ENCODE measurements at places on chromosomes 12 and 14.

DNA sequence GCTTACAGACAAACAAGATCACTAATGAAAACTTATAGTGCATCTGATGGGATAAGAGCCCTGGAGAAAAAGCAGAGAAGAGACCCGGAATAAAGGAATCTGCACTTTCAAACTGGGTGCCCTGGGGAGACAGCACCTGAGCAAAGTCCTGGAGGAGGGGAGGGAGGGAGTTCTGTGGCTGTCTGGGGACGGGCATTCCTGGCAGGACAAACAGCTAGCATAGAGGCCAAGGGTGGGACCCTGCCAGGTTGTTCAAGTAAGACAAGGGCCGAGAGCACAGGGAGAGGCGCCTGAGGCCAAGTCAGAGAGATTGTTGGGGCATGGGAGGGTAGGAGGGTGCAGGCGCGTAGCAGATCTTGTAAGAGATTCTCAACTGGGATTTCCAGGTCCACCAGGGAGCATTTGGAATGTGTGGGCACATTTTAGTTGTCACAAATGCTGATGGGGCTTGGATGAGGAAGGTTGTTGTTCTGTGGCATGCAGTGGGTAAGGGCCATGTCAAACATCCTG lies 14.2 kb downstream of the IQSEC3 start:
- DNase-seq = no peak

DNA sequence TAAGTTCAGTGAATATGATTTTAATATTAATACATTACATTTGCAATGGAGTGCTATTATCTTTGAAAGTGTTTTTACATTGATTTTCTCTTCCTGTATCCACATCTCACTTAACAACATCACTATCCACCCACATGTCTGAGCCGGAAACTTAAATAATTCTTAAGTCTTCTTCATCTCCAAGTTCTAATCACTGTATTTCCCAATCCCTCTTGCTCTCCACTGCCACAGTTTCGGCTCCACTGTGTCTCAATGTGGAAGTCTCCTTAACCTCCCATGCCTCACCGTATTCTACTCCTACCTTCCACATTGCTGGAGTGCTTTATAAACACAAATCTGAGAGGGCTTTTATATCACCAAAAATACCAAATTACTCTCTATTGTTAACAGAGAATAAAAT lies 25.3 kb downstream of the RTN1 start:
- no peak for DNase-seq

DNA sequence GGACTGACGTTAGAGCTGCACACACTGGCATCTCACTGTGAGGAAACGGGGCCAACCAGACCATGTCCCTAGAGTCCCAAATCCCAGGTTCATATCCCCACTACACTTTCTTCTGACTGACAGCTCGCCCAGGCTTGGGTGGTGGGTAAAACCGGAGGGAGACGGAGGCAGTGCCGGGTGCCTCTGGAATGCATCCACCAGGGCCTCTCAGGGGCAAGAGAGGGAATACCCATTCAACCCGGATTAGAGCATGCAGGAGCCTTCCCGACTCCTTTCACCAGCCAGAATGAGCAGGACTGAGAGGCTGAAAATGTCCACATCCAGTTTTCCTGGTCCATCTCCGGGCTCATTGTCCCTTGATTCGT lies 297.2 kb downstream of the ADGRD1 start:
- no peak for DNase-seq

GRCh38 chr12:17652436-17652835 lies 437.6 kb downstream of the RERGL start:
- DNase-seq = no peak

DNA sequence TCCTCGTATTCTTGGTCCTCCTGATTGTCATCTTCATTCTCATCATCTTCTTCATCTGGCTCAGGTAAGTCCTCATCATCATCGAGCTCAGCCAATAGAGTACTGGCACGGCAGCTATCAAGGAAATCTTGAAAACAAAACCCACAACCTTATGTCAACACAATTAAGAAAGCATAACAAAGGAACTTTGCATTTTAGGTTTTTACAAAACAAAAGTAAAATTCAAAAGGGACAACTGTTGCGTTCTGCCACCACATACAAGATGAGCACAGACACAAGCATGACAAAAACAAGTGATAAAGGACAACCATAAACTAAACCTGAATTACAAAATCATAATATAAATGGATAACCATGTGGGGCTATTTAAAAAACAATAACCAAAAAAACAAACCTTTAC lies 84.7 kb downstream of the HECTD1 start:
- no peak for DNase-seq

DNA sequence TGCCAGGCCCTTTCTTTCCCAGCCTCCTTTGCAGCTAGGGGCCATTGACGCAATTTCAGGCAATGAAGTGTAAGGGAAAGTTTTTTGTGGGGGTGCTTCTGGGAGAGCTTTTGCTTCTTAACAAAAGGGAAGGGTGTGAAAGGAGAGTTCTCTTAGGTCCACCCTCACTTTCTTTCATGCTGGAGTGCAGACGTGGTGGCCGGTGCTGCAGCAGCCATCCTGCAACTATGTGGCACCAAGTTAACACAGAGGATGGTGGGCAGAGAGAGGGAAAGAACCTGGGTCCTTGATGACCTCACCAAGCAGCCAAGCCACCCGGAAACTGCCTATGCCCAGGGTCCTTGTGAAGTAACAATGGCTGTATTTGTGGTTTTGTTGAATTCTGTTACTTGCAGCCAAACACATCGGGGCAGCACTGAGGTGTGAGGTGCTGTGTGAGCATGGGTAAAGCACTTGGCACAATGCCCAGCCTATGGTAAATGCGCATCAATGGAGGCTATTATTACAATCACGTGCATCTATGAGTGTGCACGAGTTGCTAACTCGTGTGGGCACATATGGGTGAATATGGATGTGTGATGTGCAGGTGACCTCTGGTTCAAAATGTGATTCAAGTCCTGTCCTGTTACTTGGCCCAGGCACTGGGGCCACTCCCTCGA lies 122.6 kb downstream of the CALM1 start:
- no peak for DNase-seq

DNA sequence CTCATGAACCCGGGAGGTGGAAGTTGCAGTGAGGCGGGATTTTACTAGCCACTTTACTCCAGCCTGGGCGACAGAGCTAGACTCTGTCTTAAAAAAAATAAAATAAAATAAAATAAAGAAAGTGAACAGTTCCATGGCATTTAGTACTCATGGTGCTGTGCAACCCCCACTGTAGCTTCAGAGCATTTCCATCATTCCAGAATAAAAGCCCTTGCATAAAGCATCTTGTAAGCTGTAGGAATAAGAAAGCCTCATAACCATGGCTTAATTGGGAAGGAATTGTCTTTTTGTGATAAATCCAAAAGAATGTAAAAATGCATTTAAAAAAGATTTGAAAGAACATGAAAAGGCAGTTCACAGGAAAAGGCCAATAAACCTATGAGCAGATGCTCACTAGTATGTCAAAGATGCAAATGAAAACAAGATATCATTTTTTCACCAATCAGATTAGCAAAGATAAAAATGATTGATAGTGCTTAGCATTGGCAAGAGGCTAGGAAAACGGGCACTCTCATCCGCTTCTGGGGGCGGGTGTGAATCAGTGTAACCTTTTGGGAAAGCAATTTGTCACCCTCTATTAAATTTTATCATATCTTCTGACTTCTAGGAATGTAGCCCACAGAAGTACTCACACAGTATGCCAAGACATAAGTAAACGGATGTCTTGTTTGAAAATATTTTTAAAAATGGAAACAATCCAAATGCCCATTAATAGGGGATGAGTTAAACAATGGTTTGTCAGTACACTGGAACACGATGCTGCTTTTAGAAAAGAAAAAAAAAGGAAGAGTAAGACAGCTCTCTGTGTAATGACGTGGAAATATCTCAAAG lies 46.6 kb downstream of the CFAP251 start:
- no peak for DNase-seq

DNA sequence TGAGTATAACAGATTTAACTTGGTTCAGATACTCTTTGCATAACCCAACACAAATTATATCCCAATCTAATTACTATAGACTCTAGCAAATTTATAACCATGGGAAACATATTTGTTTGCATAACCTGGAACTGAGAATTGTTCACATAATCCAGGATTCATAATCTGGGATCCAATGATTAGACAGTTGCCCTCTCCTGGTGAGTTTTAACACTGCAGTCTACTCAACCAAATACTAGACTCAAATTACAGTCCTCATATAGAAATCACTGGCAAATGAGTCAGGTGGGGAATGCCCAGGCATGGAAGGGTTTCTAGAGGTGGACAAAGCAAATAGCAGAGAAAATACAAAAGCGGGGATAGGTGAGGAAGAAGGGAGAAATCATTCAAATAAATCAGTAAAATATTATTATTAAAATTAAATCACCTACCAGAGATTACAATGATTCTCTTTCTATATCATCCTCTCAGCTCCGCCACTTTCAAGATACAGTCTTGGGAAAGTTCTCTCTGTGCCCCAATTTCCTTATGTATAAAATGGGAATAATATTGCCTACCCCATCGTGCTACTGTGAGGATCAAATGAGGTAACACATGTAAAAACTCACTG lies 9.4 kb downstream of the GCH1 start:
- peak; percentile 68 for DNase-seq

DNA sequence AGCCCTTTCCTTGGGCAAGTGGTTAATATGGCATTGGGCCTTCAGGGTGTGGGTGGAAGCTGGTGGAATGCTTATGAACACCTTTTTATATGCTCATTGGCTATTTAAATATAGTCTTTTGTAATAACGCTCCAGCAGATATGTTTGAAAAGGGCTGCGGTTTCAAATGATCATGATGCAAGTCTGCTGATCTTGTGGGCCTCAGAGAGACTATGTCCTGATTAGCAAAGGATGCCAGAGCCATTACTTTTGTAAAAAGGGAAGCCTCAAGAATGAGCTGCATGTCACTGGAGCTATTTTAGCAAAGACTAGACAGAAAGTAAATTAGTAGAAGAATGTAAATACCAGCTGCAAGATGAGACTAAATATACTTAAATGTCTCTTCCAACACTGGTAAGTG lies 200.5 kb downstream of the GXYLT1 start:
- DNase-seq = no peak

- no peak for DNase-seq
These were observed 65.1 kb upstream of the NCOR2 start for GRCh38 chr12:124632519-124632984.

DNA sequence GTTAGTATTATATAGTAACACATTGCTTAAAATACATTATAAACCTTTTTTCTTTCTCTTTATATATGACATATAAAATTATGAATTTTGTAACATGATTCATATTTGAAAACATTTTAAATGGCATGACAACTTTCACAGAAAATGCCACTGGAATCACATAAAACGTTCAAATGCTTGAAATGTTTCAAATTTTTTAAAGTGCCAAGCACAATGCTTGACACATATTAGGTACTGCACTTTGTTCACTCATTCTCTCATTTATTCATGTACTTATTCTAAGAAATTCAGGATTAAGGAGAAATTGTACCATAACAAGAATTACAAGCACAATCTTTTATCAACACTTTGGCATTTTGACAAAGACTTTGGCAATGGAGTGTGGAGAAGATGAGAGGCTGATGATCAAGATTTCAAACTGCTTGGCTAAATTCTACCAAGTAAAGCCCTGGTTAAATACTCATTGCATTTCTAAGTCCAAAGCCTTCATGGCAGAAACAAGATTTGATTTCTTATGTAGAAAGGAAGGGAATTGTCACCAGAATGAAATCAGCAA lies 232.2 kb downstream of the C12orf50 start:
- DNase-seq = no peak

- no peak for DNase-seq
These were observed 13.8 kb downstream of the ASCL1 start for GRCh38 chr12:102971227-102971626.

GRCh38 chr12:65827827-65828231 lies 3.5 kb downstream of the HMGA2 start:
- no peak for DNase-seq

DNA sequence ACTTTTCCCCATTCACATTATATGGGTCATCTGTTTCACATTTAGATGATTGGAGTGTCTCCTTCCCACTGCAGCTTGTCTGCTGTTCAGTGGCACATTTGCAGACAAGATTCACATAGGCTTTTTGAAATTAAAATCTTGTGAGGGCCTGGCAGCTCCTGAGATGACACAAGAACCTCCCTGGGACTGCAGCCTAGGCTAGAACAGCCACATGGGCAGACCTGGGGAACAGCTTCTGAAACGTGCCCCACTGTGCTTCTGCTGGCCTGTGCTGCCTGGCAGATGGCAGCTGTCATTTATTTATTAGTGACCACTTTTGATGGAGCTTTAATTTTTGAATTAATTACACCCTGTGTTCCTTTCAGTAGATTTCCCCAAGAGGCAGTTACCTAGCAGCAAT lies 137.4 kb downstream of the GRIP1 start:
- no peak for DNase-seq

- no peak for DNase-seq
These were observed 80.4 kb upstream of the EEA1 start for GRCh38 chr12:93009533-93009932.

DNA sequence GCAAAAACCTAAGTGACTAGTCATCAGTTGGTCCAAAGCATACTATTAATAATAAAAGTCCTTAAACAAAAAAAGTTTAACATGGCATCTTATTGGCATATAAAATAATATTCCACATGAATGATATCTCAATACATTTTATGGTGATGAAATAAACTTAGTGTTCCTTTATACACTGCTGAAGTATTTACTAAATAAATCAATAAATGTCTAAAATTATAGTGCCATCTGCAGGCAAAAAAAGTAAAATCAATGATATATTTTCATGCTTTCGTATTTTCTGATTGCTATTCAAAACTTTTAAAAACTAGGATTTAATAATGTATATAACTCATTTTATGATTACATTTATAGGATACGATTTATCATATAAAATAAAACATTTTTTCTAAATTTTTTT lies 30.5 kb downstream of the PUS7L start:
- no peak for DNase-seq

GRCh38 chr14:39566795-39567194 lies 134.6 kb upstream of the FBXO33 start:
- DNase-seq = no peak

GRCh38 chr14:74085828-74086227 lies 1.1 kb downstream of the LIN52 start:
- DNase-seq = no peak

- peak; percentile 72 for DNase-seq
These were observed 4.1 kb downstream of the CLEC2D start for GRCh38 chr12:9673404-9674225.

DNA sequence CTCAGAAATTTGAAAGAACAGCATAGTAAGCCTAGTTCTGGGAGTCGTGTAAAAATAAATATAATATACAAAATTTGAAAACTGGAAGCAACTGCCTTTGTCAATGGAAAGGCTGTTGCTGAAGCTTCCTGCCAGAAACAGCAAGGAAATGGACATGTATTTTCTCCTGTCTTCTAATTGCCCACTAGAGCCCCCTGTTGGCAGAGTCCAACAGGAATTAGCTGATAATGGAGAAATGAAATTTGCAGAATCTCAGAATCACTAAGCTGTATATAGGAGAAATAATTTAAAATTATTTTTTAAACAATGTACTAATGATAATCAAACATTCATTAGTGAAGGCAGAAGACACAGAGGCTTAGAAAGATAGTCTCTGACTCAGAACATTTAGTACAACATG lies 414.8 kb downstream of the SLC6A15 start:
- no peak for DNase-seq

Data from SW 1271 (cell line).